ENCODE measurements at places on chromosomes 7 and 10.

- DNase-seq, result no peak
These were observed 219.7 kb upstream of the ZMIZ1 start for GRCh38 chr10:78849115-78849514.

DNA sequence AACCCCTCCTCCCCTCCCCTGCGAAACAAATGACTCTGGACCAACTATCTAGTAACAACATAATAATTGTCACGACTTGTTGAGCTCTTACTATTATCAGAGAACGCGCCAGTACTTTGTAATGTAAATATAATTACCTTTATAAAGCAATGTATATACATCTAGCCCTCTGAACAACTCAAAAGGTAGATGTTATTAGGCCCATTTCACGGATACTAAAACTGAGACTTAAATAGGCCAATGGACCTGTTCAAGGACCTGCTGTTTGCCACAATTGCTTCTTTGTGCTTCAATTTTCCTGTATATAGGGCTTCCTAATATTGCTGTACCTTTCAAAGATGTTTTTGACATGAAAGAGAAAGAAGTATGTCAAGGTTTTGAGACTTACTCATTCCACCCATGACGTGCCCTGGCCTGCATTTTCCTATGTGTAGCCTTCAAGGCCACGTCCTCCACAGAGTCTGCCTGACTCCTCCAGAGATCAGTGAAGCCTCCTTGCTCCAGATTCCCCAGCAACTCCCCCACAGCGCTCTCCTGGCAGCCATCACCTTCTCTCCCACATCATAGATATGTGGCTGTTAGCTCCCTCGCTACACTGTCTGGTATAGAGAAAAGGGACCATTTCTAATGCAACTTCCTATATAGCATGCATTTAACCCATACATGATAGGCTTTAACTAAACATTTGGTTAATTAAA lies 156.6 kb downstream of the SKIDA1 start:
- peak; percentile 66 for DNase-seq

DNA sequence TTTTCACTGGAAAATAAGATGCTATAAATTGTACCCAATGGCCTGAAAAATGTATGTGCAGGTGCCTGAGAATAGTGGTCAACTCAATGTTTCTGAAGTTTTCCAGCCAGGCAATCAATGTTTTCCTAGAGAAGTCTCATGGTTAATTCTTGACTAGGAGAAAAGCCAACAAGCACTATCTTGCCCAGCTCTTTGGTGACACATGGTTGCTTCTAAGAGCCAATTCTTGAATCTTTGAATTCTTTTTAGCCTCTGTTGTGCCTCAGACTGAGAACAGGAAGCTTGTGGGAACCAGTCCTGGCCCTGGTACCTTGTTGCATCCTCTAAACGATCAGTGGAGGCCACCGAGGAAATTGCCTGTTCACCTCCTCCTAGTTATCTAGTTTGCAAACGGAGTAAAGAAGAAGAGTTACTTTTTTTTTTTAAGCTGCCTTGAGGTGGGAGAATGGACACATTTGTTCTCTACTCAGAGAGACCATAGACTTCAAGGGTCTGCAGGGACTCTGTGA lies 144.0 kb upstream of the MKLN1 start:
- DNase-seq, result no peak

DNA sequence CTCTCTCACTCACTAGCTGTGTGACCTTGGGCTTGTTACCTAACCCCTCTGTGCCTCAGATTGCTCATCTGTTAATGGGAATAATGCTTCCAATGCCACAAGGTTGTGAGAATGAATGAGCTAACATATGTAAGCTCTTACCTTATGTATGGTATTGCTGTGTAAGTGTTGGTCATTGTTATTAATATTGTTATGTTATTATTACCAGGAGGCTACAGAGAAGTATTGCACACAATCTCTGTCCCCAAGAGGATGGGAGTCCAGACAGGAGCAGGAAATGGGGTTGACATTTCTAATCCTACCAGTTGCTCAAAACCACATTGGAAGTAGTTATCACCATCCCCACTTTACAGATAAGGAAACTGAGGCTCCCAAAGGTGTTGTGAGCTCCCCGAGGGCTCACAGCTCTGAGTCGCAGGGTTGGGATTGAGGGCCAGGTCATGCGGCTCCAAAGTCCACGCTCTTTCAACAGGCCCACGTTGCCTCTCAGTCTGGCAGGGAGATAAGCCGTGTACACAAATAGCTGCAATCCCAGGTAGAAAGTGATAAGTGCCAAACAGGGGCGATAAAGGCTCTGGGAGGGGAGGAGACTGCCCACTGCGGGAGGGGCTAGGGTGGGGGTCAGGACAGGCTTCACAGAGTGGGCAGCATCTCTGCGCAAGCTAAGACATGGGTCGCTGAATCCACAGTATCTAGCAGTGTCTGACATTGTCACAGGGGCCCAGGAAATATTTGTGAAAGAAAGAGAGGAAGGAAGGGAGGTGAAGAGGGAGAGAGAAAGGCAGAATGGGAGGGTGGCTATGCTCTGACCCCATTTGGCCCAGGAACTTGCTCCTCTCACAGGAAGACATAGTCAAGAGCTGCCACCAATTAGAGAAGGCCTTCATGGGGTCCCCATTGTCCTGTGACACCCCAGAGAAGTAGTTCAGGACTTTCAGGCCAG lies 9.6 kb upstream of the ZMIZ1 start:
- DNase-seq, result no peak

DNA sequence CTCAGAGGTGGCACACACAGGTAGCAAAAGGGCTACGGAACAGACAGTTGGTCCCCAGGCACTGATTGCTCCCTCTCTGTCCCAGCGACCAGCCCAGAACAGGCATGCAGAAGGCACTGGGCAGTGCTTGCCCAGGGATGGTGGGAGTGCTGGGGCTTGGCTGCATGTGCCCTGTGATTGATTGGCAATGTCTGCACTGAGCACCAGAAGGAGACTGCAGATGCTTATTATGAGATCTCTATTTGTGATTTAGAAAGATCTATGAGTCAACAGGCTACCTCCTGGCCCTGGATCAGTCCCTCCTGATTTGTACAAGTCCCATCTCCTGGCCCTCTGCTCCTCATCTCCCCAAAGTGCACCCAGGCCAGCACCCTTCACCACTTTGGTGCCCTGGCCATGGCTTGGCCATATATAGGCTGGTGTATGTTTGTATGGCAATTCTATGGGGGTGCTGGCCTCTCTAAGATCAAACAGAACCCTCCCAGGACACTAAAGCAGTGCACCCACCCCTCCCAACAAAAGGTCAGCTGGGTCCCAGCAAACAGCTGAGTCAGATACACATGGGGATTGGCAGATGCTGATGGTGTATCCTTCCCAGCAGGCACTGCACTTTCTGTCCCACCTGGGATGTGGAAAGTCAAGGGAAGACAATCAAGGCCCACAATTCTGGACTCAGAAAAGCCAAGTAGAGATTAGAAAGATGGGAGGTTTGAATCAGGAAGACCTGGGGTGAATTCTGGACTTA lies 30.9 kb downstream of the CAMK2B start:
- DNase-seq, result no peak

- DNase-seq, result no peak
These were observed 620.4 kb downstream of the GALNT17 start for GRCh38 chr7:71752171-71752935.

DNA sequence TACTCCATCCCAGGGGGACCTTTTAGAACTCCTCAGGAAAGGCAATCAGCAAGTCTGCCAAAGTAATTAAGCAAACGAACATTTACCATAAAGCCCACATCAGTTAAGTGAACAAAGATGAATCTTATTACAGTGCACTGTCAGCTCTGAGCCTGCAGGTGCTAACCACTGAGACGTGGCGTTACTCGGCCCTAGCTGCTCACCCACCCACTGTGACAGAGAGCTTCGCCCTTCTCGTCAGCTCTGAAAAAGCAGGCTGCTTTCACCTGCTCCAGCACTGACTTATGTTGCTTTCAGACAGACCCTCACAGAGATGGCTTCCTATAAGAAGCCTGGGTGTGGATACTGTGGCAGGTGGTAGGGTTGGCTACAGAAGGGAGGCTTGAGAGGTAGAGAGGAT lies 57.7 kb upstream of the KCNIP2 start:
- no peak for DNase-seq

GRCh38 chr10:6230315-6230714 lies 27.6 kb downstream of the PFKFB3 start:
- no peak for DNase-seq

DNA sequence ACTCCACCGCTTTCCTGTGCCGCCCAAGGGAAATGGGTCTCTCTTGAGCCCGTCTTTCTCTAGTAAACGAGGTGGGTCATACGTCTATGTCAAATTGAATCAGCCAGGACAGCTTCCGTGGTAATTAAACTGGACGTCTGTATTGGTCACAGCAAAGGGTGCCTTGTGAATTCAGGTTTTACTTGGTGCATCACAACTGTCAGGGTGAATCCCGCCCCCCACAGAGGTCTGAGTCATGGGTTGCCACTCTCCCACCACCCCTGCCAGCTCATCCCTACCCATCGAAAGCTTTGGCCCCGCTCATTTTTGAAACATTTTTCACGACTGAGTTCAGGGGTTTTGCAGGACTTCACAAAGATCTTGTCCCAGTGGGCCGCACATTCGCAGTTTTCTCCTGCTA lies 8.0 kb upstream of the SP8 start:
- DNase-seq, result no peak

DNA sequence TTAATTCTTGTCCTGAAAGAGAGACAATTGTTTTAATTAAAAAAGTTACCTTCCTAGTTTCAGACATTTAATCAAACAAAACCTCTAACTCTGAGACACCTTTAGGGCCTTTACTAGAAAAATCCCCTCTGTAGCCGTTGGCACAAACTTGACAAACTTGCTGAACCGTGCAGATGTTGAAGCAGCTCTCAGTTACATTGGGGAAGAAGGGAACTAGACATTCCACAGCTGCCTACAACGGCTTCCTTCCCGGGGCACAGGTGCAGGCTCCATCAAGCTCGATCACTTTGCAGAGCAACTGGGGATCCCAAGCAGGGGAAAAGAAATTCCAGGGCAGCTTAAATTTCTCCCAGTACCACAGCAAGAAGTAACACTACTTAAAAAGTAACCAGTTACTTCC lies 141.3 kb downstream of the SKAP2 start:
- no peak for DNase-seq

GRCh38 chr7:131773413-131773812 lies 217.0 kb upstream of the PODXL start:
- DNase-seq, result no peak

- no peak for DNase-seq
These were observed 35.8 kb downstream of the SCRN1 start for GRCh38 chr7:29953726-29954347.

DNA sequence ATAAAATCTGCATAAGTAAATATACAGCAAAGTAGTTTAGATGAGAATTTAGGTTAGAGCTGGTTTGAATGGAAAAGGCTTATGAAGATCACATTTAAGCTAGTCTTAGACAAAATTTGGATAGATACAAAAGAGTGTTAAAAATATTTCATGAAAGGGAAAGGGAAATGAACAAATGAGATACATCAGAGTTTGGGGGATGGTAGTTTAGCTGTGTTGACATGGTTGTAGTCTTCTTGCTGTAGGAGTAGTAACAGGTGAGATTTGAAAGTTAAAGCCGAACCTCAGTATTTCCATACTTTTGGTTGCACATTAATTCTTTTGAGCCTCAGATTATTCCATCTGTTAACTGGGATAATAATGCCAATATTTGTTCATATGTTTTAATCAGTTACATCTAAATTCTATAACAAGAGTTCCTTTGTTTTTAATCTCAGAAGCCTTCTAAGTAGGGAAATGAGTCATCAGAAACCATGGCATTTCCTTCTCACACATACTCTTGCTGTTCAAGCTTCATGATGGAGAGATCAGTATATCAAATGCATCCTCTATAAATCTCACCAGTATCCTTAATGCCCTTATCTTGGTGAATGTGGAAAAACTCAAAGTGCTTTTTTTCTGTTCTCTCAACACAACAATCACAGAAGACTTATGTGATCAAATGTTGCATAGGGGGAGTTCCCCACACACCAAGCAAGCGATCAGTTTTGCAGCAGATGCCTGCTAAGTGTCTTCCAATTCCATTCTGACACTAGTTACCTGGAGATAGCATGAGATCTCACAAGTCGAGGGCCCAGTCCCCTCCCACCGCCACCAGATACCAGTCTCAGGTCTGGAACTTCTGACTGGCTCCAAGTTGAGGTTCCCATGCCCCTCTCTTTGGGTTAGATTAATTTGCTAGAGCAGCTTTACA lies 84.7 kb downstream of the MAPK8 start:
- no peak for DNase-seq

DNA sequence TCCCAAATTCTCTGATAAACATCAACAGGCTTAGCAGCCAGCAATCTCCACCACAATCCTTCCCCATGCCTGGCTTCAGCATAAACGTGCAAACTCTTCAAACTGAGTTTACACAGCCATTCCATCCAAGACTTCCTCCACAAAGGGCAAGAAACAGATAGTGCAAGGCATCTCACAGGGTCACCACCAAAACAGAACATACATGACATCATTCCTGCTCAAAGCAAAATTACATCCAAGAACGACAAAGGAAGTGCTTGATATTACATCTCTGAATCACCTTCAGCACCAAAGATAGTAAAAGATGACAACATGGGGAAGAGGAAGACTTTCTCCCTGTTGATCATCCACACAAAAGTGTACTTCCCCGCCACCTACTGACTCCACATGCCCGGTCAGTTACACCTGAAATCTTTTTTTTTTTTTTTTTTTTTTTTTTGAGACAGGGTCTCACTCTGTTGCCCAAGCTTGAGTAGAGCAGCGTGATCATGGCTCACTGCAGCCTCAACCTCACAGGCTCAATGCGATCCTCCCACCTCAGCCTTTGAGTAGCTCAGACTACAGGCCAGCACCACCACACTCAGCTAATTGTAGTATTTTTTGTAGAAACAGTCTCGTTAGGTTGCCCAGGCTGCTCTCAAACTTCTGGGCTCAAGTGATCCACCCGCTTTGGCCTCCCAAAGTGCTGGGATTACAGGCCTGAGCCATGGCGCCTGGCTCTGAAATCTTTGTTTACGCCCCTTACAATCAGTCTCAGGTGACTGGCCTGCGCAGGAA lies 127.5 kb downstream of the PARD3 start:
- DNase-seq, result no peak

GRCh38 chr10:102917314-102917961 lies 656 bp upstream of the CNNM2 start:
- DNase-seq, result peak; percentile 19

- DNase-seq, result no peak
These were observed 23.4 kb downstream of the LEP start for GRCh38 chr7:128264477-128264876.

- DNase-seq, result no peak
These were observed 568.1 kb upstream of the LRRN3 start for GRCh38 chr7:110522761-110523200.

GRCh38 chr7:42671627-42672026 lies 240.2 kb downstream of the C7orf25 start:
- peak; percentile 32 for DNase-seq

DNA sequence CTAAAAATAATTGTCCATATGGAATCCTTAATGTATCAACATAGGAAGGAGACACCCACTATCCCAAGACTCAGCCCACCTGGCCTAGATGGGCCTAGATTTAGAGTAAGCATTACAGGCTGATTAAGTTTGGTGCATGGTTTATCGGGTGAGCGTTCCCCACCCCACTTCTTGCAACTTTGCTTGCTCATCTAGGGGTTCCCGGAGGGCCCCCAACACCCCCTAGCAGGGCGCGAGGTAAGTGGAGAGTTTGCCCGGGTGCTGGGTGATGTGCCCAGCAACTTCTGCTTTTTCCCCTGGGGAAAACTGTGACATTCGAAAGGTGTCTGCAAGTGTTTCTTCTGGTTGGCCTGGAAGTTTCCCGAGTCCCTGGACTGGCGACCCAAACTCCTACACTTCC lies 31.7 kb downstream of the SKIDA1 start:
- DNase-seq, result no peak

GRCh38 chr7:52877240-52877639 lies 158.2 kb upstream of the POM121L12 start:
- no peak for DNase-seq
